Naive B cell (primary cell): ENCODE measurements at places on chromosomes 1 and 21. TPM values are rescaled to one million over a fixed set of nuclear protein-coding genes. Genes with fewer than 3 reads are reported as not detected.

- no peak for DNase-seq
Observed at GRCh38 chr1:56060906-56061305, 518.5 kb downstream of the PLPP3 start.

- peak; percentile 68 for DNase-seq
Observed at GRCh38 chr1:32413507-32414185, 19.4 kb upstream of the BSDC1 start.

DNA sequence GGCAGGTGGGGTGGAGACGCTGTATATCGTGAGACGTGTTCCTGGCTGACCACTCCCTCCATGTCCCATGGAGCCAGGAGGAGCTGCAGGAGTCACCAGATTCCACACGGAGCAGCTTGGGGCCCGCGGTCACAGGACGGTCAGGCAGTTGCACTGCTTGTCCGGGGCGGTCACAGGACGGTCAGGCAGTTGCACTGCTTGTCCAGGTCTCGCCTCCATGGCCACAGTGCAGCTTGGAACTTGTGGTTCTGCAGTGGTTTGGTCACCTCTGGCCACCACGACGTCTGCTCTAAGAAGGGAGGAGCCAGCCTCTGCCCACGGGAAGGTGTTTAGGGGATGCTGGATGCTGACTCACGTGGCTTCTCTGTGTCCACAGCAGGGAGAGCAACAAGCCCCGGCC lies 33.0 kb downstream of the SLX9 start:
- no peak for DNase-seq

GRCh38 chr1:34771573-34772371 lies 9.2 kb upstream of the GJB3 start:
- no peak for DNase-seq

- DNase-seq = no peak
Observed at GRCh38 chr21:25370311-25370744, 237.0 kb downstream of the MRPL39 start.

- no peak for DNase-seq
Observed at GRCh38 chr21:27515676-27516075, 548.8 kb upstream of the ADAMTS5 start.

GRCh38 chr1:229862017-229862774 lies 204.8 kb upstream of the GALNT2 start:
- DNase-seq = no peak

- DNase-seq = peak; percentile 3
Observed at GRCh38 chr1:94541246-94542087, at the start of gene F3. Gene F3, minus strand, starts transcription at chr1:94541759. Its CDS starts 123 bp downstream, at chr1:94541636.

DNA sequence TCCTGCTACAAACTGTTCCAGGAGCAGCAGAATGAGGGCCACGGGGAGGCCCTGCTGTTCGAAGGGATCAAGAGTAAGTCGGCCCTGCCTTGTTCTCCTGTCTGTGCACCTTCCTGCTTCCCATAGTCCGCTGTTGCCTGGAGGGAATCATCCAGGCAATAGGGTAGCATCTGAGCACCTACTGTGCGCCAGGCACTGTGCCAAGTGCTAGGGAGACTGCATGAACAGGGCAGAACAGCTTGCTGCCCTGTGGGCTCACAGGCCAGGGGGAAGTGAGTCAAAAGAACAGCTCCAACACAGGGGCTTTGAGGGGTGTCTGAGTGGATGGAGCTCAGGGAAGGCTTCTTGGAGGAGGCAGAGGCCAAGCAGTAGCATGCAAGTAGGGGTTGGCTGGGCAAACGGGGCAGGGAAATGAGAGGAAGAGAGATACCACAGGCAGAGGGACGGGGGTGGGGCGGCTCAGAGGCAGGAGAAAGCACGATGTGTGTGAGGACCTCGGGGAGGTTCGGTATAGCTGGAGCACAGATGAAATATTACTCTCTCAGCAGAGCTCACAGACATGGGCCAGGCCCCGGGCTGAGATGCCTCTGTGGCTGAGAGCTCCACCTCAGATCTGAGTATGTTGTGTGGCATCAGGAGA lies 15.5 kb upstream of the PADI6 start:
- DNase-seq = no peak

- no peak for DNase-seq
Observed at GRCh38 chr1:14413819-14414490, 184.5 kb upstream of the KAZN start.

DNA sequence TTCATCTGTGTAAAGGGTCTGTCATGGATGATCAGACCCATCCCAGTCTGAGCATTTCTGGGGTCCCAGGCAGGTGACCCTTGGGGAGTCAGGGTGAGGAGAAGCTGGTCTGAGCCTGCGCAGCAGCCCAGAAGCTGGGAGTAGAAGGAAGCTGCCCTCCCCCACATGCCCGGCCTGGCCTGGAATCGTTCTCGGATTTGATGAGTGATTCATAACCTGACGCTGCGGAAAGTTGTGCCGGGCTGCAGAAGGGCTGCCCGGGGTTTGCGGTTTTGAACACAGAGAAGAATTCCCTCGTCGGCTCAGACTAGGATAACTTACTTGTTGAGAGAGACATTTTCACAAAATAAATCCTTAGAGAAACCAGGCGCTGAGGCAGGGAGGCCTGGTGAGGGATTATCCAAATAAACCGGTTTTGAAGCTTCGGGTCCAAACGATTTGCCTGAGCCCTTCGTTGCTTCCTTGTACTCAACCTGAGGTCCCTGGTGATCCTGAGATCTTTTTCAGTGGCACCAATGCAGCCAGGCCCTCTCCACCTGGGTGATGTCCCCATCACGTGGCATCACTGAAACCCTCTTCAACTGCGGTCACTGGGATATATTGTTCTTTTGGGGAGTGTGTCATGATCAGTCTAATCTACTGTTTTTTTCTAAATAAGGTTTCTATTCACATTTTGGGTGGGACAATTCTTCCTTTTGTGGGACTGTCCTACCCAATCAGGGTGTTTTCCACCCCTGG lies 29.2 kb downstream of the EPHB2 start:
- DNase-seq = no peak

DNA sequence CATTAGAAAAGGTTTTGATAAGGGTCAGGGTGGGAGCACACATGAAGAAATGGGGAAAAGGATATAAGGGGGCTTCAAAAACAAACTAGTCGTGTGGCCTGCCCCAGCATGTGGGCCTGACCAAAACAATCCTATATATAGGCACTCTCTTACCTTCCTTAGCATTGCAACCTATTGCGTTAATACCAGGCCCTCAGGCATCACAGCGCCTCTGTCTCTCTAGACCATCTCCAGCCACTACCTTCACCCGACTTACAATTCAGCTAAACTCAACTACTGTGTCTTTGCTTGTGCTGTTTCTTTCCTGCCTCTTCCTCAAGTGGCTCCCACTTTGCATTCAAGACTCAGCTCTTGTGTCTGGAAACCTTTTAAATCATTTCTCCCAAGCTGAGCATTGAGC lies 47.0 kb upstream of the GJA5 start:
- DNase-seq = no peak

DCDC2B gene
- not detected for polyA plus RNA-seq

AMY1C gene
- polyA plus RNA-seq = not detected

RIMS3 gene
- polyA plus RNA-seq = 2.9 TPM

ZFYVE9 gene
- polyA plus RNA-seq = not detected

PPP2R5A gene
- 38.2 TPM for polyA plus RNA-seq

AQP10 gene
- not detected for polyA plus RNA-seq
